ENCODE measurements at places on chromosomes 5 and 9.

DNA sequence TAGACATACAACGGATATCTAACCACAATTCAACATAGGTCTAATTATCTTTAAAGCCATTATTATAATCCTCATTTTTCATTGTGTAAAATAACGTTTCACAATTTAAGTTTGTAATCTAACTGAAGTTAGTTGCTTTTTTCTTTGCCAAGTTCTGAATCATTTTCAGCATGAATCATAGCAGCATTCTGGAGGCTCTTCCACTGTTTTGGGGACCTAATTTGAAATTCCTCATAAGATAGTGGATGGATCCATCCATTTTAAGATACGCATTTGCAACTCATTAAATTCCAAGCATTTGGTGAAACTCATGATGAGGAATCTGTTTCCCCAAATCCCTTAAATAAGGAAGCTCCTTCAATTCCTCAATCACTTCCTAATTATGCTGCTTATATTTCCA, 447.1 kb upstream of the CDH10 start:
- no peak for DNase-seq

DNA sequence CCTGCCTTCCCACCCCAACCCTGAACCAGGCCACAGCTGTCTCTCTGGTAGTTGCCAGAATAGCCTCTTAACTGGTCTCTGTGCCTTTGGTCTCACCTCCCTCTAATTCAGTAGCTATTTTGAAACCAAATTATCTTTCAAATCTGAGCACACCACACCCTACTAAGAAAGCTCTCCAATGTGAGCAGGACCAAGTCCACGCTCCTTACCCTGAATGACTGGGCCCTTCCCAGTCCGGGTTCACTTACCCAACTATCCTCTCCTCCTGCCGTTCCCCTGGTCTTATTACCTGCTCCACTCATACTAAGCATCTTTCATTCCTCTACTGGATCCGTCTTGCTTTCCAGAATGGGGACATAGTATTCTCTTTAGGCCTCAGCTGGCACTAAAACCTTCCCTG, 16.8 kb downstream of the ANKH start:
- DNase-seq = no peak

DNA sequence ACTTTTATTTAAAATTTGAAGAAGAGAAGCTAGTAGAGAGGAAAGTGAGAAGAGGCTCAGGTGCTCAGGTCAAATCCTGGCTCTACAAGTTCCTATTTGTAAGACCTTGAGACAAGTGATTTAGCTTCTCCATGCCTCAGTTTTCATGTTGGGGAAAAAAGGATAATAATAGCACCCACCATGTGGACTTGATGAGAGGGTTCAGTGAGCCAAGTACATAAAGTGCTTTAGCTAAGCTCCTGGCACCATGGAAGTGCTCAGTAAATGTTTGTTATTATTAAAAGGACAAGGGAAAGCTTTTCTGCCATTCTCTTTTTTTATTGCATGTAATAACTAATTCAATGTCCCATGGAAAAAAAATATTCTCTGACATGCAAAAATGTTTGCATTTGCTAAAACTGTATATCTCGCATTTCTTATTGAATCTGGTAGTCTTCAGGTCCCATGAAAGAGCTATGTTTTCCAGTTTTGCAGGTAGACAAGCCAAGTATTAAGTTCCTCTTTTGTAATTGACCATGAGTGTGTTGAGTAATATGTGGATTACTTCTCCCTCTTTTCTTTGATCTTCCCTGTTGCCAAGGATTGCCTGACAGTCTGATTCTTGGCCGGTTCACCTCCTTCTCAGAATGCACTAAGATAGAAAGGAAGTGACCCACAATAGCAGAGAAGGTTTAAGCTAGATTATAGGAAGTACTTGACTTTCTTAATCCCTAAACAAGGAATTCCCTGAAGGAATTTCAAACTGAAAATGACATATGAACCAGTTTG, 45.6 kb upstream of the TRIM32 start:
- no peak for DNase-seq

GRCh38 chr5:109411627-109412026, 1.9 kb upstream of the PJA2 start:
- DNase-seq = peak; percentile 61

- DNase-seq = no peak
Measured at GRCh38 chr9:135502873-135503321, 2.4 kb downstream of the MRPS2 start.

DNA sequence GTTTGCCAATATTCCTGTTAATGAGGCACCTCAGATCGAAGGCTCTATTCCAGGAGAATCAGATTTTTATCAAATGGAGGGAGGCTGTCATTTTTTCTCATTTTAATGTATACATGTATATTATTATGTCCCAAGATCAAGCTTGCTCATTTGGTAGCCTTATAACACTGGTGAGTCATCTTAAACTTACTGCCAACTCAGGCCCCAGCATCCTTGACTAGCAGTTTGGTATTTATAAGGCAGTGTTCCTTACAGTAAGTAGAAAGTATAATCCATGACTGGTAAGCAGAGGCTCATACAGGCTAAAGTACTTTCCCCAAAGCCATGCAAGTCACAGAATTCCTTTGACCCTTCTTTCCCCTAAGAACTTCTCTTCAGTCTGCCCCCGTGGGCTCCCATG, 90.7 kb upstream of the NR3C1 start:
- DNase-seq = no peak

GRCh38 chr9:84001621-84002020, 21.0 kb downstream of the RMI1 start:
- DNase-seq = no peak

- no peak for DNase-seq
Measured at GRCh38 chr5:116695681-116696080, 121.1 kb upstream of the SEMA6A start.

DNA sequence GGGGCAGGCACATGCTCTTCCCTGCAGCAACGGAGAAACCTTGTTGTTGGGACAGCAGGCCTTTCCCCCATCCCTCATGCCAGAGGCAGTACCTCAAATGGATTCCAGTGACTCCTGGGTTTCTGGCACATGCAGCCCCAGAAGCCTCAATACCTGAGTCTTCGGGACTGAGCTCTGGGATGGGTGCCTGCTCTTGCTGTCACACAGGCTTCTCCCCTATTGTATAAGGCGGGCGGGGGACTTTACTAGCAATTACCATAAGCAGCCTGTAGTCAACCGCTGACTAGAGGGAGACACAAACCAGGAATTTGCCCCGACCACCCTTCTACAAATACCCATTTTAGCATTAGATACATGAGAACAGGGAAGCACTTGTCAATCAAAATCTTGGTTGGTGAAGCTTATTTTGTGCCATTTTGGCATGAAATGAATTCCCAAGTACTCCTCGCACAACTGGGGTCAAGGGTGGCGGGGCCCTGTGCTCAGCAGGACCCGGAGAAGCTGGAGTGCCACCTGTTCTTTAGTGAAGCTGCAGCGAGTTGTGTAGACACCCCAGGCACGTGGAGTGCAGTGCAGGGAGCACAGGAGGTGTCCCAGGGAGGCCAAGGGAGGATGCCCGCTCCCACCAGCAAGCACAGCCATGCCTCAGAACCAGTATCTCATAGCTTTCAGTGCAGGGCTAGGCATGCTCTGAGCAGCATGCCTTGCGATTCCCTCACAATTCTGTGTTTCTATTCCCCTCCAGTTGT, 21.2 kb downstream of the S1PR3 start:
- no peak for DNase-seq

GRCh38 chr5:90562341-90562740, 3.7 kb downstream of the ADGRV1 start:
- no peak for DNase-seq

- no peak for DNase-seq
Measured at GRCh38 chr5:1375871-1376810, 31.2 kb upstream of the CLPTM1L start.

DNA sequence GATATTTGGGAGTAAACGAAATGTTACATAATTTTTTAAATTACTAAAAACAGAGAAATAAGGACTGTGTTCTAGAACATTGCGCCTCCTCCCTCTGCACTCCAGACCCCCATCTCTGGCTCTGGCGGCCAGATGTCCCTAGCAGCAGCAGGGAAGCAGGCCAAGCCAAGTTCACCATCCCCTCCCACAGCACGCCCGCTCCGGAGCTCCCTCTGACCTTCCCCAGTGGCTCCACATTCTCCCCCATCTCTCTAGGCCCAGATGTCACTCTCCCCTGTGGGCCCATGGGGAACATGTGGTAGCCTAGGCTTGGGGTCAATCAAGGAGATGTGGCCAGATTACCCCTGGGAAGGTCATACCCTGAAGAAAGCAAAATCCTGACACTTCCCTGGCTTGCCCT, 6.3 kb upstream of the WNK2 start:
- DNase-seq = no peak

DNA sequence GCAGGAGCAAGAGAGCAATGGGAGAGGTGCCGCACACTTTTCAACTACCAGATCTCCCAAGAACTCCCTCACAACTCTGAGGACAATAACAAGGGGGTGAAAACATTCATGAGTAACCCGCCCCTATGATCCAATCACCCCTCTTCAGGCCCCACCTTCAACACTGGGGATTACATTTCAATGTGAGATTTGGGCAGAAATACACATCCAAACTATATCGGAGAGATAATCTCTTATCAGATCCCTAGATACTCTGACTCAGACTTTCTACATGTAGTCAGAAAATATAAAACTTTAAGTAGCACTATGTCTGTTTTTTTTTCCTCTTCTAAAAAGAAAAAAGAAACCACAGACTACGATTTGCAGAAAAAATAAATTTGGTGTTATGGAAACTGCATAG, 1595.9 kb upstream of the NUDT12 start:
- DNase-seq = no peak

DNA sequence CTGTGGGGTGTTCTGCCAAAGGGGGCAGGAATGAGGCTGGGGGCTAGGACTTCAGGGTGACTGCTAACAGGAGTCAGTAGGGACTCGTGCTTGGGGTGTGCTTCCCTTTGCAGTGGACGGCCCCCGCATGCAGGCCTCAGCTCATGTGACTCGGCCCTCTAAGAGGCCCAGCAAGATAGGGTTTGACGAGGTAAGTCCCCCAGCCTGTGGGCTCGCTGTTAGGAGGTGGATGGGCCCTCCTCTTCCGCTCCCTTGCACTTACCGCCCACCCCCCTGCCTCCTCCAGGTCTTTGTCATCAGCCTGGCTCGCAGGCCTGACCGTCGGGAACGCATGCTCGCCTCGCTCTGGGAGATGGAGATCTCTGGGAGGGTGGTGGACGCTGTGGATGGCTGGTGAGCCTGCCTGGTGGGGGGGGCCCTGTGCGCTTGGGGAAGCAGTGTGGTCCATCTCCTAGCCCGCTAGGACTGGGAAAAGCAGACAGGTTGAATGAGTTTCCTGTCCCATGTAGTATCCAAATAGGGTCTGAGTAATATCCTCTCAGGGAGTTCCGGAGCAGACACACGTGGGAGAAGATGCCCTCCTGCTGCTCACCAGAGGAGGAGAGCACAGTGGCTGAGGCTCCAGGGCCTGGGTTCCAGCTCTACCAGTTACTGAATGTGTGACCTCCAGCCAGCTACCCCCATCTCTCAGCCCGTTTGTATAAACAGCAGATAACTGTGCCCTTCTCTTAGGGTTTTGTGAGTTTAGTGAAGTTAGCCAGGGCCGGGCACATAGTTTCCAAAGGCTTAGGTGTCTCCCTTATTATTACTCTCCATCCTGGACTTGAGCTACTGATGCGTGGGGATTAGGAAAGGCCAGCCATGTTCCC, 8.2 kb downstream of the CERCAM start:
- DNase-seq = no peak

GRCh38 chr5:151523335-151523734, 67.8 kb downstream of the FAT2 start:
- peak; percentile 69 for DNase-seq

- no peak for DNase-seq
Measured at GRCh38 chr5:112733586-112733985, 4.1 kb upstream of the APC start.

DNA sequence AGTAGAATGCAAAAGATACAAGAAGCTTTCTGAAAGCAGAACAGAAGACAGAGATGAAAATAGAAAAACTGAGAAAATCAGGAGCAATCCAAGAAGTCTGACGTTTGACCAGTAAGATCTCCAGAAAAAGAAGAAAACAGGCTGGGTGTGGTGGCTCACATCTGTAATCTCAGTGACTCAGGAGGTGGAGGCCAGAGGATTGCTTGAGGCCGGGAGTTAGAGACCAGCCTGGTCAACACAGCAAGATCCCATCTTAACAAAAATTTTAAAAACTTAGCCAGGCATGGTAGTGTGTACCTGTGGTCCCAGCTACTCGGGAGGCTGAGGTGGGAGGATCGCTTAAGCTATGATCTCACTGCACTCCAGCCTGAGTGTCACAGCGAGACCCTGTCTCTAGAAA, 15.9 kb downstream of the RETREG1 start:
- DNase-seq = no peak

GRCh38 chr5:178204935-178205748, 809 bp downstream of the HNRNPAB start:
- DNase-seq = peak; percentile 71

DNA sequence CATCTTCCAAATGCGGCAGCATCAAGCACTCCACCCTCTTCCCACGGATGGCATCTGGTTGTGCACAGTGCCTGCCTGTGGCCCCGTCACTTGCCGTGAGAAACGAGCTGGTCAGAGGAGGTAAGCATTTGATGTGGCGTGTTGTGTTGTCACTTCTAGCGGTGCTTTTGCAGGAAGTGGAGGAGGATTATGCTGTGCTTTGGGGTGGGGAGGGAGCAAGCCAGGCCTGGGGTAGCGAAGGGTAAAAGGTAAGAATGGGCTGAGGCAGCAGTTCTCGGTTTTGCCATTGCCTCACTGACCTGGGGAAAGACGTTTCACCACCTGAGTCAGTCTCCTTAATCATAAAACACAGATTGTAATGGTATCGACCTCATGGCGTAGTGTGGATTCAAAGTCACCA, 2.3 kb upstream of the POMT1 start:
- DNase-seq = no peak

- no peak for DNase-seq
Measured at GRCh38 chr5:83149671-83150070, 72.3 kb downstream of the XRCC4 start.

- no peak for DNase-seq
Measured at GRCh38 chr9:37997636-37998374, 71.2 kb downstream of the SHB start.

GRCh38 chr5:131751506-131751905, 45.3 kb downstream of the FNIP1 start:
- DNase-seq = no peak

- no peak for DNase-seq
Measured at GRCh38 chr5:61334868-61335615, 3.0 kb downstream of the ZSWIM6 start.

DNA sequence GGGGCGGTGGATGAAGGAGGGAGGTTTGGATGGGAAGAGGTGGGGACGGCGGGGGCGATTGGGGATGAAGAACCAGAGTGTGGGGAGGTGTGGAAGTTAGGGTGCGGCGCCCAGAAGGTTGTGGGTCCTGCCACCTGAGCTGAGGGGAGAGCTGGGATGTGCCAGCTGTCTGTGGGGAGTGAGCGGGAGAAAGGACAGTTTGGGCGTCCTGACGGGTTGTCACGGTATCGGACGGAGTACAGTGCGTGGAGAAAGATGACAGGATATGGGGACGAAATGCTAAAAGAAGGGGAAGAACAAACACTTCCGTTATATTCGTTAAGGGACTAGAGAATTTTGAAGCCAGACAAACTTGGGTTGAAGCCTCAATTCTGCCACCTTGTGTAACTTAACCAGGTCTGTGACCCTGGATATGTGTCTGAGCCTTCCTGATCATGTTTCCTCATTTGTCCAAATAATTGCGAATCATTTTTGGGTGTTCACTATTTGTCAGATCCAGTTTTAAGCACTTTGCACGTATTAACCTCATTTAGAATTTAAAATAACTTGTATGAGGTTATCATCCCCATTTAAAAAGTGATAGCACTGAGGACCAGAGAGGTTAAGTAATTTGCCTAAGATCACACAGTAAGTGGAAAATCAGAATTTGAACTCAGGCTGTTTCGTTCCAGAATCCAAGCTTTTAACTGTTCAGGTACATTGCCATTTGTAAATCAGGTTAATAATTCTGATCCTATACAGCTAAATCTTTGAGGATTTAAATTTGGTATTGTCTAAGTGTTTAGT, 689 bp downstream of the CNTRL start:
- peak; percentile 35 for DNase-seq

Data from COLO829 (cell line).